ENCODE measurements at places on chromosomes 2 and 18.

GRCh38 chr18:74463254-74463653, 6.1 kb upstream of the DIPK1C start:
- DNase-seq, result no peak

DNA sequence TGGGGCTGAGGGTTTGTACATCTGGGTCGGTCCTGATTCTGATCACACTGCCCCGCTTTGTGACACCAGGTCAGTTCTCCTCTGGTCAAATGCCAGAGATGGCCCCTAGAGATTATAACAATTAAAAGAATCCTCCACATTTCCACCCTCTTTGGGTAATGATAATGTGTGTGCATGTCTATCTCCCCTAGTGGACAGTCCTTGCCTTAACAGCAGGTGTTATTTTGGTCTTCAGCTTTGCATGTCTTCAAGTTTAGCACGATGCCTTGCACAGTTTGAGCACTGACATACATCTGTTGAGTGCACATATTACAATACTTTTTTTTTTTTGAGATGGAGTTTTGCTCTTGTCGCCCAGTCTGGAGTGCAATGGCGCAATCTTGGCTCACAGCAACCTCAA, 25.7 kb upstream of the COX7A2L start:
- DNase-seq, result no peak

- DNase-seq, result no peak
These were observed 127.8 kb downstream of the ARHGAP28 start for GRCh38 chr18:6857300-6857699.

DNA sequence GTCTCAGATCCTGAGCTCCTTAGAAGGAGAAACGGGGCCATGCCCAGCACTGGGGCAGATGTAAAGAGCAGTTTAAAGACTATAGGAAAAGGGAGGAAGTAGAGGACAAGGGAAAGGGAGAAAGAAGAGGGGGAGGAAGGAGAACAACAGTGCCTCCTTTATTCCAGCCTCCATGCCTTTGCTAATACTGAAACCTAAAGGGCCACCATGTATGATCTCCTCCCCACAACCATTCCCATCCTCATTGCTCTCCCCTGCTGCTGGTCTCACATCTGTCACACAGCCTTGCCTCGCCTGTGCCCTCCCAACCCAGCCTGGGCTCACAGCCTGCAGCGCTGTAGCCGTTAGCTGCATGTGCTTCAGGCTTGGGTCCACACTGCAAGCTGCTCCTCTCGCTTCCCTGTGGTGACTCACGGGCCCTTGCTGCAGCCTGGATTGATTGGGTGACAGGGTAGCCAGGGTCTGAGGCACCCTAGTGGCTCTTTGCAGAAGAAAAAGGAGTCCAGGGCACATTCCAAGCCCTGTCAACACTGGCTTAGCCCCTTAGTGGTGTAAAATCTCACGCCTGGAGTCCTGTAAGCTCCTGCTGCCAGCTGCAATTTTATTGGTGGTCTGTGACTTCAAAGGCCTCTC, 281.9 kb downstream of the SRBD1 start:
- DNase-seq, result no peak

GRCh38 chr2:47551800-47552525, 149.0 kb downstream of the MSH2 start:
- DNase-seq, result no peak

DNA sequence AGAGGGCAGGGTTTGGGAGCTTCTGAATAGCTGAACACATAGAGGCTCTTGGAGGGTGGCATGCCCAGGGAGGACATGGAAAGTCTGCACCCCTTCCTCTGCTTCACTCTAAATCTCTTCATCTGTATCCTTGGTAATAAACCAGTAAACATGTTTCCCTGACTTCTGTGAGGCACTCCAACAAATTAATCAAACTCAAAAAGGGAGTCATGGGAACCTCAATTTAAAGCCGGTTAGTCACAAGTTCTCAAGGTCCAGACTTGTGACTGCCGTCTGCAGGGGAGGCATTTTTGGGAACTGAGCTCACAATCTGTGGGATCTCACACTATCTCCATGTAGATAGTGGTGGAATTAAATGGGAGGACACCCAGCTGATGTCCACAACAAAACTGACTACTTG, 33.1 kb upstream of the STON1 start:
- no peak for DNase-seq

- no peak for DNase-seq
These were observed 31.8 kb upstream of the PPP4R3B start for GRCh38 chr2:55649211-55649610.

- DNase-seq, result no peak
These were observed 16.3 kb downstream of the FOSL2 start for GRCh38 chr2:28408764-28409599.

DNA sequence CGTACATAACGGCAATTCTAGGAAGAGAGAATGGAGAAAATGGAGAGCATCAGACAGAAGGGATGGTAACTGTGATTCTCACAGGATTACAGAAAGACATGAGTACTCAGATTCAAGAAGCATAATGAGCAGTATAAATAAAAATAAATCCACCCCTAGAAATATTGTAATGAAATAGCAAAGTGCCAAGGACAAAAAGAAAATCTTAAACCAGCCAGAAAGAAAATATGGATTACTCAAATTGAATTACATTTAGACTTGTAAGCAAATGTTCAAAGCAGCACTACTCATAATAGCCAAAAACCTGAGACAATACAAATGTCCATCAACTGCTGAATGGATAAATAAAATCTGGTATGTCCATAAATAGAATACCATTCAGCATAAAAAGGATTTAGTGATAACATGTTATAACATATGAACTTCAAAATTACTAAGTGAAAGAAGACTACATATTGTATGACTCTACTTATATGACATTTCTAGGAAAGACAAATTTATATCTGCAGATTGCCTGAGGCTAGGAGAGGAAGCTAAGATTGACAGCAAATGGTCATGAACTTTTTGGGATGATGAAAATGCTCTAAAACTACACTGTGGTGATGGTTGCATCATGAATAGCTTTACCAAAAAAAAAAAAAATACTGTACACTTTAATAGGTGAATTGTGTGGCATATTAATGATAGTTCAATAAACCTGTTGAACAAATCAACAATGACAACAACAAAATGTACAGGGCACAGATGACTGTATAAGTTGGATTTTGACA, 63.4 kb upstream of the SPTBN1 start:
- no peak for DNase-seq

GRCh38 chr2:12721566-12722446, 5.1 kb downstream of the TRIB2 start:
- no peak for DNase-seq

- DNase-seq, result no peak
These were observed 17.2 kb downstream of the COMMD1 start for GRCh38 chr2:61922714-61923113.

- no peak for DNase-seq
These were observed 70.4 kb upstream of the SKOR2 start for GRCh38 chr18:47321815-47322214.

DNA sequence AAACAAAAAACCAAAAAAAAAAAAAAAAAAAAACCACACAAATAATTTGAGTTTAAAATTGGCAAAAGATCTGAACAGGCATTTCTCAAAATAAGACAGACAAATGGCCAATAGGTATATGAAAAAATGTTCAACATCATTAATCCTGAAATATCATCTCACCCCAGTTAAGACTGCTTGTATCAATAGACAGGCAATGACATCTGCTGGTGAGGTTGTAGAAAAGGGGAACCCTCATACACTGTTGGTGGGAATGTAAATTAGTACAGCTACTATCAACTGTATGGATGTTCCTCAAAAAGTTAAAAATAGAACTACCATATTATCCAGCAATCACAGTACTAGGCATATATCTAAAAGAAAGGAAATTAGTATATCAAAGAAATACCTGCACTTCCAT, 523.1 kb downstream of the XIRP2 start:
- DNase-seq, result no peak
